ENCODE measurements at places on chromosomes 6 and 20.

GRCh38 chr6:15088904-15089568, 156.8 kb upstream of the JARID2 start:
- no peak for DNase-seq

- DNase-seq: no peak
Measured at GRCh38 chr6:54222217-54222616, 86.0 kb upstream of the TINAG start.

- no peak for DNase-seq
Measured at GRCh38 chr6:112253841-112254816, at the start of gene LAMA4. LAMA4 (minus strand) TSS chr6:112254567; CDS start chr6:112254150, 417 bp downstream.

DNA sequence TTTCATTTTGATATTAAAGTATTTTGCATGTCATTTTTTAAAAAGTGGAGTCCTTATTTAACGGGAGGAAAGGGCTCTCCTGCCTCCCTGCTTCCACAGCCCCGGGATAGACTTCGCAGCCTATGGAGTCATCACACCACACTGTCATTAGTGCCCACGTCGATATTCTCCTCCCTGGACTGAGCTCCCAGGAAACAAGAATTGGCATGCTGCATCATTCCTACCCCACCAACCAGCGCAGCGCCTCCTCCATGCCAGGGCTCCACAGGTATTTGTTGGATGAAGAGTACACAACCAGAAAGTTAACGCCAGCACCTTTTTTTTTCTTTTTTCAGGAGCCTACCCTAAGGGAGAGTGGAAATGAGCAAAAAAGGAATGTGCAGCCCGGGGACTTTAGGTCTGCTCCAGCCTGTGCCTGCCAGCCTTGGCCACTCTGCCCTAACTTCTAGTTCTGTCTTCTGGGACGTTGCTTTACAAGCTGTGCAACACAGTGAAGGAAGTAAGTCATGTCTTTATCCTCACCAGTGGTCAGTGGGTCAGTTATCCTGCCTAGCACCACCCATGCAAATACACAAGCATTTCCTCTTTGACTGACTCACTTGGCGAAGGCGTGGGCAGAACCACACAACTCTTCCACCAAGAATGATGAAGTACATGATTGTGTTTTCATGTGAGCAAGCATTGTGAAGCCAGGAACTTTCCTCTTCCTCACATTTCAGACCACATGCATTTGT, 180.7 kb upstream of the UST start:
- no peak for DNase-seq

GRCh38 chr20:38863024-38863851, 57.7 kb downstream of the PPP1R16B start:
- no peak for DNase-seq

DNA sequence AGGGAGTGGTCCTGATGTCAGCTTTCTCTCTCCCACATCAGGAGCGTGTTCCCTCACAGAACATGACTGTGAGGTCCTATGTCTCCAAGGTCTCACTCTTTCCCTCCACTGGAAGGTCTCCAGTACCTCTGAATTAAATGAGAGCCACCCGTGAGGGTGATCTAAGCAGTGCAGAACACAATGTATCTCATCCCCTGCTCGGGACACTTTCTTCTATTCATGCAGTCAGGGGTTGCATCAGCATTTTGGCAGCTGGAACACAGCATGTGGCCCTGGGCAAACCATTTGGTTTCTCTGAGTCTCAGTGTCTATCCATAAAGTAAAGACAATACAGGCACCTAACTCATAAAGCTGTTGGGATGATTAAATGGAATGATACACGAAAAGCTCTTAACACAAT, 34.2 kb downstream of the MAFB start:
- DNase-seq: no peak

DNA sequence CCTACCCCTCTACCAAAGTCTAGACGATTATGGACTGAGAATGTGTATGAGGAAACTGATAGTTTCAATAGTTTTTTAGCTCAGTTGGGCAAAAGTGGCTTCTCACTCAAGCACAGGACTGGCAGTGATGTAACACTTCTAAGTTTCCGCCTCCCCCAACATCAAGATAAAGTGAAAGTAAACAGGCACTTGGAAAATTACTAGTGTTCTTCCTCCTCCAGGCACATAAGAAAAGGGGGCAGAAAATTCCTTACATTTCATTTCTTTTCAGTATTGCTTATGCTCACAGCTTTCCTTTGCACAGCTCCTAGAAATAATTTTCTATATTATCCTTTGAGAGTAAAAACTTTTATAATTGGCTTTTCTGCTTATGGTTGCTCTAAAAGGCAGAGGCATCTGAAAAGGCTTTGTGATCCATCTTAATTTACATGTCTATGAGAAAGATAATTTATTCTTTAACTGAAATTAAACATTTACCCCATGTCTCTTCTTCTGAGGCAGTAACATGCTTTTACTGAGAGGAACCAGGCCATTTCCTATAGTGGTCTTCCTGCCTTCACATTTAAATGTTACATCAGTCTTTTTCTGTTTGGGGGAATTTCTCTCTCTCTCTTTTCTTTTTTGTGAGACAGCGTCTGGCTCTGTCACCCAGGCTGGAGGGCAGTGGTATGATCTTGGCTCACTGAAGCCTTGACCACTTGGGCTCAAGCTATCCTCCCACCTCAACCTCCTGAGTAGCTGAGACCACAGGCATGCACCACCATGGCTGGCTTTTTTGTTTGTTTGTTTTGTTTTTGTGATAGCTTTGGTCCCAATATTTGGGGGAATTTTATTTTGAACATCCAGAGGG, 65.0 kb upstream of the EEF1A1 start:
- DNase-seq: no peak

DNA sequence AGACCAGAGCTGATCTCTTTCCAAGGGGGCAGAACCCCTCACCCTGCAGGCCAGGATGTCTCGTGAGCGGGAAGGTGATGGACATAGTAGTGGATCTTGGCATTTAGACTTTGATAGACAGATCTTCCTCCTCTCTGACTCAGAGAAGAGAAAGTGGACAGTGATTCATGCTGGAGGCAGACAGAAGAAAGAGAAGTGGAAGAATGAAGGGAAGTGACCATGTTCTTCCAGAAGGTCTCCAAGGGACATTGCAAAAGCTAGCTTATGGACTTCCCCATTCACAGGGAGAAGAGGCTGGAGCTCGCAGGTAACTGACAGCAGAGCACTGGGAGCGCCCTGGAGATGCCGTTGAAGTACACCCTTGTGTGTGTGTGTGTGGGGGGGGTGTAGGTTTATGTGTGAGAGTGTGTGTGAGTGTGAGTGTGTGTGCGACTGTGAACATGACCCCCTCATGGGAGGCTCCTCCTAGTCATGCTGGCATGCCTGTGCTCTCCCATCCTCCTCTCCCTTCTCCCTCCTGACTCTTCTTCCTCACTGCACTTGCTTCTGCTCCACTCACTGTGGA, 8.0 kb upstream of the RAET1L start:
- DNase-seq: no peak

DNA sequence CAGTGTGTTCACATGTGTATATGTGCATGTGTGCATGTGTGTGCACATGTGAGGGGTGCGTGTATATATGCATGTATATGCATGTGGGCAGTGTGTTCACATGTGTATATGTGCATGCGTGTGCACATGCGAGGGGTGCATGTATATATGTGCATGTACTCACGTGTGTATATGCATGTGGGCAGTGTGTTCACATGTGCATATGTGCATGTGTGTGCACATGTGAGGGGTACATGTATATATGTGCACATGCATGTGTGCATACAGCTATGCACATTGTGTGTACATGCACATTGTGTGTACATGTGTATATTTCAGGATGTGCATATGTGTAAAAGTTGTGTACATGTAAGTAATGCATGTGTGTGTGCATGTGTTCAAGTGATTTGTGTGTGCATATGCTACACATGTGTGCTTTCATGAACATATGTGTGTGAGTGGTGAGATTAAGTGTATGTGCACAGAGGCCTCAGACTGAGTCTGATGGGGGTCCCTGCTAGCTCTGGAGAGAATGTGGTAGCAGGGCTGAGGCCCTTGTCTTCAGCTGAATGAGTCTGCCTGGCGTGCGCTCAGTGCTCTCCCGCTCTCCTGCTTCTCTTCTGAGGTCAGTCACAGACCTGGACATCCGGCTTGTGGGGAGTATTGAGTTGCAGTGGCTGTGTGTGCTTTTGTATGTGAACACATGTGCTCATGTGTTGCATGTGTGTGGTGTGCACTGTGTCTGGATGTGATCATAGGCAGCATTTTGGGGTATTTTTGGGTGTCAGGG, 19.9 kb upstream of the MYT1 start:
- no peak for DNase-seq

DNA sequence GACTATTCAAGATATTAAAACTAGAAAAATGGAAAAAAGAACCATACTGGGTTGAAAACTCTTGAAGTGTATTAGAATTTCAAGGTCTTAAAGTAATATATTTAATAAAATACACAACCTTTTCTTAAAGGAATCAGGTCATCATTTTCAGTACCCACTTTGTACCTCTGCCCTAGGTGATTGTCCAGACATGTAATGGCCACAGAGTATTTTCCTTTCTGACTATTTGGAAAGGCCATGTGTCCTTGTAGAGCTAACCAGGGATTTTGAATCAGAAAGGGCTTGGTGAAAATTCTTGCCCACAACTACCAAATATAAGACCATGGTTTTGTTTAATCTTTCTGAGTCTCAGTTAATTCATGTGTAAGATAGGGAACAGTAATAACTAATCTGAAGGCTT, 91.4 kb upstream of the MLIP start:
- no peak for DNase-seq

DNA sequence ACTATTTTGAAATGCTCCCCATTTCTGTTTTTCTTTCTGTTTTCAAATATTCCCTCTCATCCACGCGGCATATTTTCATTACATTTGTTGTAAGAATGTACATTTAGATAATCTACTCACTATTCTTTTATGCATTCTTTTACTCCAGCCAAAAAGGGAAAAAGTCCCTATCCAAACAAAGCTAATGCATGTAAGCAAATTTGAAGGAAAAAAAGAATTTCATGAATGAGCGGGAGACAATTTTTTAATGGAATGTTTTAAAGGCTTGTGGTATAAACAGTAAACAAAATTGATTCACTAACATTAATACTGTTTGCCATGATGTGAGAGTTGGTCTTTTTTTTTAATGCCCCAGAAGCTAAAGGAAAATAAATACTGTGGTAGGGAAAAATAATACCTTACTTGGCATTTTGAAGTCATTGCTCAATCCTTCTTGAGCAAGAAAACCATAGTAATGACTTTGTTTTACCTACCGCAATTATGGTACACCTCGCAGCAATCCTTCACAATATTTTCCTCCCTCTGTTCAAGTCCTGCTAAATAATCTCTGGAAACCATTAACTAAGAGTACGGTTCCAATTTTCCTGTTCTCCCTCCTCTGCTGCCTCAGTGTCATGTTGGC, 79.0 kb downstream of the BACH2 start:
- no peak for DNase-seq

DNA sequence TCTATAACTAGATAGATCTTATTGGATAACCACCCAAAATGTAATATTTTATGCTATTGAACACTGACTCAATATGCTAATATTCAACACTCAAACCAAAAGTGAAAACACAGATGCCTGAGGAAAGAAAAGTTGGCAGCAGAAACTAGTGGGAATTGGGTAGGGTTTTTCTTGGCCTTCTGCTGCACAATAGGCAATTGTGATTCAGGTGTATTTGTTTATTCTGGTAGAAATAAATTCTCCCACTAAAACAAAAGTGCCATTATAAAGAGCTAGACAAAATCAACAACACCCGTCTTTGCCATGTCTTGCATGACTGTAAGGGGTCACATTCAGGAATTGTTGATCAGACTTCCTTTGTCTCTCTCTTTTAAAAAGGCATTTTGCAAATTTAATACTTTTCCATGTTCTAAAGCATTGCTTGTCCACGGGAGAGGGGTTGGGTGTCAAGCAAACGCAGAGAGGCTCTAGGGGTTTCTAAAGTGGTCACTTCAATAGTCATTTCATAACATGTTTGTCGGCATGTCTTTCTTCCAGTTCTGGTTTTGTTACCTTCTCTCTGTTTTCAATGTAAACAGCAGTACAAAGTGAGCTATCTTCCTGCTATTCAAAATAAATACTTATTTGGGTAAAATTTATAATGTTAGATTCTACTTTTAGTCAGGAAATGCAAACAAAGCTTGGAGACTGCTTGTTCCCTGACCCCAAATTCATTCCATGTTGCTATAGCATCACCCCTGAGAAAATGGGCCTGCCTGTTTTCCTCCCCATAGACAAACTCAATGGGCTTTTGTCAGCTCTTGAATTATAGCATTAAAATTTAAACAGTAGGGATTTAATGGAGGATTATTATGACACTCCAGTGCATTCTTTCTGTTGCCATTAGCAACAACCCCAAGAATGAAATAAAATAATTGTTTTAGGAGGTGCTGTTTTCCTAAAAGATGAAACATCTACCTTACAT, 217.0 kb upstream of the CCN2 start:
- no peak for DNase-seq

DNA sequence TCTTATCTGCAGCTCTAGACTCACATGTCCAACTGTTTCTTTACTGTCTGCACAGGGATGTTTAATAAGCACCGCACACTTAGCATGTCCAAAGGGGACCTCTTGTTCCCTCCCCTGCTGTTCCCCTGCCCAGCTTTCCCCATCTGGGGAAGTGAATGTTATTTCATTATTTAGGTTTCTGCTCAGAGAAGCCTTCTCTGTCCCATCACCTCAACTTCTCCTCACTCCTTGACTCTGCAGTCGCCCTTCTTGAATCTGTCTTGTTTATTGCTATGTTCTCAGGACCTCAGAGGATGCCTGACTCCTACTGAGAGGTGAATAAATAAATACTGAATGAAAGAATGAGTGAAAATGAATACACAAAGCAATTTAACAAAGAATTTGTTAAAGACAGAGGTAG, 121.0 kb downstream of the SASH1 start:
- DNase-seq: no peak

DNA sequence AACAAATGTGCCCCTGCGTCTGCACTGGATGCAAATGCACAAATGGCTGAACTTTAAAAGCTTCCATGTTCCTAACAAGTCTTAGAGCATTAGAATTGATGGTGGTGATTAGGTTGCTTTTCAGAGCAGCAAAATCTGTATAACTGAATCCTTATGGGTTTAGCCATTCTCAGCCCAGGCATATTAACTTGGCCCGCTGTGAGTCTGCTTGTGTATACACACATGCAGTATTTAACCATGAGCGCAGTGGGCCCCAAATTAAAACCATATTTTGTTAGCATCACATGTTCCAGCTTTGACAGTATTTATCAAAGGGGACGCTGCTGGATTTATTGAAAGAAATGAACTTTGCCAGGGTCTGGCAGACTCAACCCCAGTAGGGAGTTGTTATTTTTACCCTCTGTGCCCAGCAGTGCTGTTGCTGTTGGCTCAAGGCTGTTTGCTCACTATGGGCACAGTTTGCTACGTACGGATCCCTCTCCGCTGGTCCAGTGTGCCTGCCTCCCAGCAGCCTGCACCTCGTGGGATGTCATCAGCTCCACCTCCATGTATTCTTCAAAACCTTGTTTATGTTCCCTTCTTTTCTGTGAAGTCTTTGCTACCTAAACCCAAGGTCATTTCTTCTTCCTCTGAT, 144.7 kb downstream of the QRSL1 start:
- no peak for DNase-seq

- DNase-seq: no peak
Measured at GRCh38 chr20:10672624-10673127, 1.1 kb downstream of the JAG1 start.

- no peak for DNase-seq
Measured at GRCh38 chr20:51492167-51493092, 50.1 kb downstream of the NFATC2 start.

- no peak for DNase-seq
Measured at GRCh38 chr6:134706806-134707205, 243.1 kb downstream of the ALDH8A1 start.

- DNase-seq: no peak
Measured at GRCh38 chr20:1722513-1723050, 65.0 kb upstream of the SIRPG start.
